Activated naive CD4-positive, alpha-beta T cell (primary cell): ENCODE measurements at places on chromosomes 6 and 20.

DNA sequence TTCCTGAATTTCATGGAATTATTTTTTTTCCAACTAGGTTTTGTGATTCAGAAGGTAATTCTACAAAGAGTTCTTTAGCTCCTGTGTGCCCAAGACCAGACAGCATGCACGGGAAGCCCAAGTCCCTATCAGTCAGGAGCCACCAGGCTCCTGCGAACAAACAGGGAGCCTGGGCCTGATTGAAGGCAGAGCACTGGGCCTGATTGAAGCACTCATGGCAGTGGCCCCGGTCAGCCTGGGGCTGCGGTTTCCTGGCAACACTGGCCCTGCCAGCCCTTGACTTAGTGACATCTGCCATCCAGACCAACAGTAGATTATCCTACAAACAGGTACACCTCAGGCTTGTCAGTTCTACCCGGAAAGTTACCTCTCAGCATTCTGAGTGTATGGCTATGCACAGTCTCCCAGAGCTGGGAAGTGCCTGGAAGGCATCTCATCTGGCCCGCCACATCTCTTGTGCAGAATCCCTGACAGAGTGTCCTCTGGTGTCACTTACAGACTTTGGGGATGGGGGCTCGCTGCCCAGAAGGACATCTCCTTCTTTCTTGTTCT lies 133.8 kb downstream of the VEGFA start:
- no peak for DNase-seq

- DNase-seq: no peak
Measured at GRCh38 chr20:63189322-63189642, 26.6 kb downstream of the YTHDF1 start.

- DNase-seq: no peak
Measured at GRCh38 chr6:169895926-169896761, 144.7 kb downstream of the ERMARD start.

GRCh38 chr20:49579195-49579594 lies 11.3 kb upstream of the PTGIS start:
- no peak for DNase-seq

DNA sequence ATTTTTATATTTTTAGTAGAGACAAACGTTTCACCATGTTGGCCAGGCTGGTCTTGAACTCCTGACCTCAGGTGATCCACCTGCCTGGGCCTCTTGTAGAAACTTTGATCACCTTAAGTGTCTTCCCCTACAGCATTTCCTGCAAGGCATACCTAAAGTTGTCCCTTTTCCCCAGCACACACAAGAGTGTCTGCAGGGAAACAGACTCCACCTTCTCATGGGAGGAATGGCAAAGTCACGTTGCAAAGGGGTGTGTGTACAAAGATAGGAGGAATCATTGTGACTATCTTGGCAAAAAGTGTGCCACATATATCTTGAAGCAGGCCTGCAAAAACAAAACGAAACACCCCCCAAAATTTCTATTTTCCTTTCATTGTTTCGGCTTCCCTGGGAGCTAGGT lies 160.8 kb upstream of the RNF24 start:
- DNase-seq: no peak

DNA sequence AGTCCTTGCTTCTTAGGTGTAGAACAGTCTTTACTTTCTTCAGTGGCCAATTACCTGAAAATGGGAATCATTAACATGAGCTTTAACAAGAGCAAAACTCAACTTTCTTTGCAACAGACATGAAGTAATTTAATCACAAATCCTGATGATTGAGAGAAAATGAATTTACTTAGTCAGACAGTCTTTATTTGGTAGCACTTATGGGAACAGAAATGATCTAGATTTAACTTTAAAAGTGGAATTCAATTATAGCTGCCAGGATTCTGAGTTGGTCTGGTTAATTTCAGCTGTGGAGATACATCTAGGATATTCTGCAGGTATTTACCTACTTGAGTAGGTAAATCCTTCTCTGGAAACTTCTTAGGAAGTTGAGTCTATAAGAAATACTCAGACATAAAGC lies 444.3 kb upstream of the PLCB4 start:
- DNase-seq: no peak

GRCh38 chr6:156167625-156168071 lies 609.5 kb upstream of the ARID1B start:
- no peak for DNase-seq

DNA sequence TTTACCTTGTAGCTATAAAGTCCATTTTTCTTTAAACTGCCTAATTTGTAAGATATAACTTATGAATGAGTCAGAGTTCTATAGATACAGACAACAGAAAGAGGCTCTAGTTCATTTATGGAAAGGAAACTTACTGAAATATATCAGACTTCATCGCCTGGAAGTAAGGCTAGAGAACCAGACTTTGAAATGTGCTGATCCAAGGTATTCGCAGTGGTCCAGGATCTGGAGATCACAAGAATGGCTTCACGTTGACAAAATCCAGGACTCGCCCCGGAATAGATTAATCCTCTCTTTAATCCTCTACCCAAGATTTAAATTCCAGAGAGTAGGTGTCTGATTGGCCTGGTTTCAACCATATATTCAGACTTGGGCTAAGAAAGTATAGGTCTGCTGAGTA lies 69.1 kb upstream of the LOC128125822 start:
- DNase-seq: no peak

DNA sequence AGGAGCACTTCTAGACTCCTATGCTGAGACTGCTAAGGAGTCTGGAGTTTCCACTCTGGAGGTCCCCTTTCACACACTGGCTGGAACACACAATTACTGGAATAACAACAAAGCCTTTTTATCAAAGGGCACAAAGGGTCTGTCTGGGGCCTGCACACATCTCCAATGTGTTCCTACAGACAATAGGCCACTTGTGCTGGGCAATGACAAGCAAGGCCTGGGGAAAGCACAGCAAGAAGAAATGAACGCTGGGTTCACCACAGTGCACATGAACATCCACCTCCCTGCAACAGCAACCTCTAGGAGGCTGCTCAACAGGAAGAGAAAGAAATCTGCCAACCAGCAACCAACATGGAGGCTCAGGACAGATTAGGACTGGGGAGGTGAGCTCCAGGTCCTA lies 43.9 kb downstream of the TRPC4AP start:
- DNase-seq: no peak

DNA sequence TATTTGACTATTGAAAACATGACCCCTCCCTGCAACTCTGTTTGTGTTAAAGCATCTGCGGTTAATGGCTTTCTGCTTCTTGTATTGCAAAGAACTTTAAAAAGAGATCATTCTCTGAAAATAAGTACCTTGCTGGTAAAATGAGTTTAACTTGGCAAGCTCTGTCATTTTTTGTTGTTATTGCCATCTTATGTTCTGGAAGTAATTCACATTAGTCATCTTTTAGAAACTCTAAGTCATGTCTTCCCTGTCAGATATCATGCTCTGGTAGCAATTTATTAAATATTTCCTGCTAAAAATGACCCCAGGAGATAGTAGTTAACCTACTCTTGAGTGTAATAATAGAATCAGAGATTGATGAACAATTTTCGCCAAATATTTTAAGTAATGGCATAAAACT lies 890.6 kb downstream of the KIF16B start:
- no peak for DNase-seq
